ENCODE measurements at places on chromosomes 7 and 10. TPM values are rescaled to one million over a fixed set of nuclear protein-coding genes. Genes with fewer than 3 reads are reported as not detected.
A peak's percentile ranks its signal among the peaks of the same experiment; 100 is the strongest.

- DNase-seq = no peak
These were observed 69.0 kb downstream of the TNRC18 start for GRCh38 chr7:5354460-5355232.

GRCh38 chr7:47095946-47096345, 486.0 kb downstream of the TNS3 start:
- DNase-seq = no peak

- DNase-seq = no peak
These were observed 329.2 kb downstream of the BBS9 start for GRCh38 chr7:33458581-33458980.

DNA sequence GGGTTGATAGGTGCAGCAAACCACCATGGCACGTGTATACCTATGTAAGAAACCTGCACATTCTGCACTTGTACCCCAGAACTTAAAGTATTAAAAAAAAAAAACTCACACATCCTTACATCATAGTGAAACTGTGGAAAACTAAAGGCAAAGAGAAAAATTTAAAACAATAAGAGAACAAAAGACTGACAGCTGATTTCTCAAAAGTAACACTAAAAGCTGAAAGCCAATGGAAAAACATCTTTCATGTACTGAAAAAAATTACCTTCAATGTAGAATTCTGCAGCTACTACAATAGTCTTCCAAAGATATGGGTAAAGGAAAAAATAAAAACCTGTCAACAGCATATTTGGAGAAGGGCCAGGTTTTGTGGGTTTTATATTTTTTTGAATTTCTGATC, 729.1 kb upstream of the NRP1 start:
- DNase-seq = no peak

GRCh38 chr10:35493196-35494118, 111.7 kb upstream of the GJD4 start:
- no peak for DNase-seq

DNA sequence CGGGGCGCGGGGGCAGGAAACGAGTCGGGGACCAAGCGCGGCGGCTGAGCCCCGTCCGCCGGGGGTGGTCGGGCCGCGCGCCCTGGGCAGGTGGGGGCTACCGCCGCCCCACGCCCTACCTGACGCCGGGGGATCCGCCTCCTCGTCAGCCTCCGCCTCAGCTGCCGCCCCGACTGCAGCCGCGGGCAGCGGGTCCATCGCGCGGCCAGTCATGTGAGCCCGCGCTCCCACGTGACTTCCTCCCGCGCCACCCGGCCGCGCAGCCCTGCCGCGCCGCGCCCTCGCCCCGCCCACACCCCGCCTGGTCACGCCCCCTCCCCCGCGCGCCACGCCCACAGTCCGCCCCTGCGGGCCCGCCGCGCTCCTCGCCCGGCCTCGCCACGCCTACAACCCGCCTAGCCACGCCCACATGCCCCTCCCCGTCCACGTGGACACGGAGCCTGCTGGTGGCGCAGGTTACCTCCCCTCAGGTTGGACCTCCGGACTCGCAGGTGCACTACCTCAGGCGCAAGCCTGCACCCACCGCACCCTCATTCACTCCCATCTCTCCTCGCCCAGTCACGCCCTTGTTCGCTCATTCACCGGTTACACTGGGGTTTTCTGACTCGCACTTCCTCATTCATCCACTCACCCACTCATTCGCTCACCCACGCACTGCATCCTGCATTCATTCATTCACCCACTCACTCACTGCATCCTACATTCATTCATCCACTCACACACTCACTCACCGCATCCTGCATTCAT, at the start of gene SNX8:
Gene SNX8, minus strand, starts transcription at position 233 of the 747 bp plus-strand sequence. Its CDS starts 20 bp downstream, at position 213.
- peak; percentile 66 for DNase-seq

GRCh38 chr7:52592698-52593097, 442.7 kb upstream of the POM121L12 start:
- no peak for DNase-seq

- DNase-seq = no peak
These were observed 659.0 kb upstream of the PCDH15 start for GRCh38 chr10:55460008-55460407.

DNA sequence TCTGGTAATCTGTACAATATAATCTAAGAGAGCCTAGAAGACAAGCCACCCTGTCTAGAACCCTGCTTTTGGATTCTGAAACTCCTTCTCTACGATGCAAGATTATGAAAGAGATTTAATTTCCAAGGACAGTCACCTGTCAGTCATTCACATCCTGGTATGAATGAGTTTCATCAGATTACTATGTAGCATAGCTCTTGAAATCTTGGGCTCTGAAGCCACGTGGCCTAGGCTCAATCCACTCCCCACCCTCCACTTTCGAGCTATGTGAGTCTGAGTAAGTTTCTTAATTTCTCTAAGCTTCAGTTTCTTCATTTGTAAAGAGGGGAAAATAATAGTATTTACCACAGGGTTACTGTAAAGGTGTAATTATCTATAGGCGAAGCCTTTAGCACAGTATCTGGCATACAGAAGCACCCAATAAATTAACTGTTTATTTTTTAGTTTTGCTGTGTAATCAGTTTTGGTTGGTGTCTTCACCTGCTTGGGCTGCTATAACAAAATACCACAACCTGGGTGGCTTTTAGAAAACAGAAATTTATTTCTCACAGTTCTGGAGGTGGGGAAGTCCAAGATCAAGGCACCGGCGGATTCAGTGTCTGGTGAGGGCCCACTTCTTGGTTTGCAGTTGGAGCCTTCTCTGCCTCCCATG, 71.3 kb downstream of the MYOF start:
- DNase-seq = no peak

DNA sequence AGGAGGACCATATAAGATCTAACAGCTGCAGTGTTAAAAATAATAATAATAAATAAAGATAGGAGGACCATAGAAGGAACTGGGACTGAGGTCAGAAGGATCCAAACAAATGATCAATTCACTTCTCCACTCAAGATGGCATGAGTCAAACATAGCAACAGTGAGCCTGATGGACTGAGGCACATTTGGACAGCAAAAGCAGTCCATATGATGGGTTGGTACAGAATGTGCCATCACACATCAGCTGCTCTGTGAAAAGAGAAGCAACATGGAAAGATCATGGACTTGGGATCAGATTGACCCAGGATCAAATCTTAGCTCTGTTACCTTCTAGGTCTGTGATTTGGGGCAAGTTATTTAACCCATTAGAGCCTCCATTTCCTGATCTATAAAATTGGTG, 188.9 kb upstream of the KMT2E start:
- no peak for DNase-seq

The AOAH gene
- polyA plus RNA-seq = 2.4 TPM

The CTBP2 gene
- 44.4 TPM for polyA plus RNA-seq

The MALRD1 gene
- 2.1 TPM for polyA plus RNA-seq
